Skeletal muscle cell (primary cell): ENCODE measurements at places on chromosomes 6 and 20.

- DNase-seq, result no peak
Measured at GRCh38 chr6:90274451-90275030, 22.1 kb downstream of the BACH2 start.

DNA sequence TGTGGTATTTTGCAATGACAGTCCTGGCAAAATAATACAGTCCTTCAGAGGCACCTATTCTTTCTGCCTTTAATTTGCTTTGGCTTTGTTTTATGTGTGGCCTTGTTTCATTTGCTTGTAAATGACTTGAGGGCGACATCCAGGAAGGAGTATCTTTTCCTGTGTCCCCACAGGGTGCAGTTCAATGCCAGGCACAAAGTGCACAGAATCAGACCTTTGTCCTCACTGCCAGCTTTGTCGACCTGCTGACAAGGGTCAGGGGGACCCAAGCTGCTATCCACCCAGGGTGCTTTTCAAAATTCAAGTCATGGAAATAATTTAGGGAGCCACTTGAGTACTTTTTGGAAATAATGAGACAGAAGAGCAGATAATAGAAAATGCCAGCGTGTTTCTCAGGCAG, 37.0 kb upstream of the CDKN1A start:
- DNase-seq, result no peak

- DNase-seq, result no peak
Measured at GRCh38 chr6:121450242-121450641, 14.8 kb downstream of the GJA1 start.

DNA sequence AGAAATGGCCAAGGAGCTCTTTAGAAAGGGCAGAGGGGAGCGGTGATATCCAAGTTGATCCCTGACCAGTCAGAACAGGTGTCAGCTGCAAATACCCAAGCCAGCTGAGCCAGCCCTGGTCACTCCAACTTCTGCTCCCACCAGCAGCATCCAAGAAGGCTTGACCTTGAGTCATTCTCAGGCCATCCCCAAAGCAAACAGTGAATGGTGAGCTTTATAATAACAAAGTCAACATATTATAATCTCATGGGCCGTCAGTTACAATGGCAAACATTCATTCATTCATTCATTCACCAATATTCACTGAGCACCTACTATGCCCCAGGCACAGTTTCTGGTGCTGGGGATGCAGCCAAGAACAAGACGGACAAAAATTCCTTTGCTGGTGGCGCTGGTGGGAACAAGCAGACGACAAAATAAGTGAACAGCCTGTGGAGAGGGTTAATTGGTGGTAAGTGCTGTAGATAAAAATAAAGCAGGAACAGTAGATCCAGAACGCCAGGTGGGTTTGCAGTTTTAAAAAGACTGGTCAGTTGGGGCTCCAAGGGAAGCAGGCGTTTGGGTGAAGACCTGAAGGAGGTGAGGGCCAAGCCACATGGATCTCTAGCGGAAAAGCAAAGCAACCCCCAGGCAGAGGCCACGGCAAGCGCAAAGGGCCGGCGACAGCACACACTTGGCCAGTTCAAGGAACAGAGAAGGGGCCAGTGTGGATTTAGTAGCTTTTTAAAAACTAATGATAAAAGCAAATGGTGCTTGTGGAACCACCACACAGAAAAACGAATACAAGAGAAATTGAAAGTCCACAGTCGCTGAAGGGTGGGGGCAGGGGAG, 131.8 kb upstream of the PTPN1 start:
- no peak for DNase-seq

DNA sequence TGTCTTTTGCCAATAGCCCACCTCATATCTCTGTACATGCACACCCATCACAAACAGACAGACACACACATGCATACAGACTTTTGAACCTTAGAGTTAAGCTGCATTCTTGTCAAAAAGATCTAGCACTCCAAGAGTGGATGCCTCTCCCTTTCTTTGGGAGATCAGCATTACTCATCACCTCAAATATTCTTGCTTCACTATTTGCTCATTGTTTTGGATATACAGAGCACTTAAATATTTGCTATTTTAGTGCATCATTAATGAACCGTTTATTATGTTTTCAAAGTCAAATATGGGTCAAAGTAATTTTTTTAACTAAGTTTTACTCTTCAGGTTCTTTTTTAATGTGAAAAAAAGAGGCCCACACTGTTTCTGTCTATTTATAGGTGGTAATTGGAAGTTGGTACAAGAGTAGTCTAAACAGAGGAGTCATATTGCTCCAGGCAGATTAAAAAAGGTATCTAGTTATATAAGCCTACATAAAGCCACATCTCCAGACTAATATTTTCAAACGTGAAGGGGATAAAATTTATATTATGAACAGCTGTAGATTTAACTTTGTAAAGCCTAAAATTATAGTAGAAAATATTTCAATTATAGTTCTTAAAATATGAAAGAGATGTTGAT, 102.6 kb downstream of the FLRT3 start:
- DNase-seq, result peak; percentile 26

DNA sequence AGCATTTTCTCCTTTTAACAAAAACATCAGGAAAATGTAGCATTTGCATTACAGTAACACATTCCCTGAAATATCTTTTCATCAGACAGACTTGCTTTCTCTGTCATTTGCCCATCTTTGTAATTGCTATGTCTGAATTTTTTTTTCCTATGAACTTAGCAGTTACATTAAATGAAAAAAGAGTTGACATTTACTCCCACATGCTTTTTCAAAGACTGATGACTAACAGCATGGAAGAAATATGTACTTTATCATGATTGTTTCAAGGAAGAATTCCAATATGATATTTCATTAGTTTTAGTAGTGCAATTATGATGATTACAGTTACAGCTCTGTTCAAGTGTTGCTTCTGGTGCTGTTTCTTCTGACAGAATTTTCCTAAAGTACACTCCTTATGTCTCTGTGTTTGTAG, 864.5 kb upstream of the MAN1A1 start:
- no peak for DNase-seq

DNA sequence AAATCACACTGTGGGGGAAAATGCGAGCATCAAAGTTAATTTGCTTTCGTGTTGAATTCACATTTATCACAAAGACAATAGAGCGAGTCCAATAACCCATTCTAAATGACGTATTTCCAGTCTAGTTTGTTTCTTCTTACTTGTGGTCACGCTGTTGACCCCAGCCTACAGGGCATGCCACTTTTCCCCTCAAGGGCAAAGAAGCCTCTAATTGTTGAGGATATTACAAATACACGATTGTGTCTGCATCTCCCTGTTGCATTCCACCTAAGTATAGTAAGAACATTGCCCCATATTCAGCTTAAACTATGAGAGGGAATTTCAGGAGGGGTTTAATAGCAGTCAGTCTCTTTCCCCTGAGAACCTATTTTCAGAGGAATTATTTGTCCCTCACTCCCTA, 37.4 kb upstream of the DSP start:
- DNase-seq, result no peak

DNA sequence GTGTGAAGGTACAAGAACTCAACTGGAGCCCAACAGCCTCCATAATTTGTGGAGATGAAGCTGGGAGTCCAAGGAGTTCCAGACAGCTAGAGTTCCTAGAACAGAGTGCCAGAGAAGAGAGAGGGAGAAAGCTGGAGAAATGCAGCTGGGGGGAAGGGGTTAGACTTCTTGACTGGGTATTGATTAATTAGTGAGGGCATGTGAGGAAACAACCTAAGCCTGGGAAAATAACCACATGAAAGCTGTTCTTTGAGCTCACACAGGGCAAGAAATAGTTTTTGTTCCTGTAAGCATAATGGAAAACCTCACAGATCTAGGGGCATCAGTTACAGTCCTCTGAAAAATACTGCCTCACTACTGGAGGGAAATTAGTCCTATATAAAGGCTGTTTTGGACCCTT, 230.5 kb upstream of the FKBP1C start:
- DNase-seq, result no peak

GRCh38 chr20:664151-664550, 11.2 kb upstream of the SRXN1 start:
- DNase-seq, result no peak

- no peak for DNase-seq
Measured at GRCh38 chr6:156250593-156250992, 526.6 kb upstream of the ARID1B start.

DNA sequence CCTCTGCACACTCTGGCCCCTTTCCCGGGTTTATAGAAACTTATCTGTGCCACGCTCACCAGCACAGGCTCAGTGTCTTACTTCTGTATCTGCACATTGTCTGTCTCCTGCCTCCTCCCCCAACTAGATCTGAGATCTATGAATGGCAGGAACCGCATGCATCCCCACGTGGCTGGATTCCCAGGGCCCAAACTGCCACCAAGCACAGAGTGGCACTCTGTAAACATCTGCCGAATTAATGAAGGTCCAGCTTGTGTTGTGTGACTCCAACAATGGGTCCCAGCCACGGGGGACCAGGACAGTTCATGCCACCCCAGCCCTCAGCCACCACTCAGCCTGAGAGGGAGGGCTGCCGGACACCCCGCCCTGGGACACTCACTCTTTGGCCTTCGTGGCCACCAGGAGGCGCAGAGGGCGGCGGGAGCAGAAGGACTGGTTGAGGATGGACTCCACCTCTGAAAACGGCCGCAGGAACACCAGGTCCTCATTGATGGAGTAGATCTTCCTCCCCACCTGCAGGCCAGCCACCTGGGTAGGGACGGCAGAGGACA, 171.1 kb downstream of the PREX1 start:
- DNase-seq, result no peak

GRCh38 chr6:132202574-132202973, 198.7 kb downstream of the MOXD1 start:
- DNase-seq, result peak; percentile 94

GRCh38 chr6:1643830-1644445, 34.2 kb downstream of the FOXC1 start:
- DNase-seq, result no peak

DNA sequence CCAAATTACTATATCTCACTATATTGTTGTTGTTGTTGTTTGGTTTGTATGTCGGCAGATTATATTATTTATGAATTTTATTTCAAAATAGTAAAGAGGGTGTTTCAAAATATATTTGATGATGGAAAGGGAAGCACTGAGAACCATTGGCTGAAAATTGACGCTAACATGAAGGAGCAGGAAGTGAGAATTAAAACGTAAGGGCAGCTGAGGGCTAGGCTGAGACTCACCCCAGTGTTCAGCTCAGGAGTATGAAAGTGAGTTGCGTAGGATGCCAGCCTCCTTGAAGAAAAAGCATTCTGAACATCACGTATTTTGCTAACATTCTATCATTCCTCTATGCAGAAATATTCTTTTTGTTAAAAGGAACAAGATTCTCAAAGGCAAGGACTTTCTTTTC, 10.7 kb upstream of the IPCEF1 start:
- DNase-seq, result no peak

DNA sequence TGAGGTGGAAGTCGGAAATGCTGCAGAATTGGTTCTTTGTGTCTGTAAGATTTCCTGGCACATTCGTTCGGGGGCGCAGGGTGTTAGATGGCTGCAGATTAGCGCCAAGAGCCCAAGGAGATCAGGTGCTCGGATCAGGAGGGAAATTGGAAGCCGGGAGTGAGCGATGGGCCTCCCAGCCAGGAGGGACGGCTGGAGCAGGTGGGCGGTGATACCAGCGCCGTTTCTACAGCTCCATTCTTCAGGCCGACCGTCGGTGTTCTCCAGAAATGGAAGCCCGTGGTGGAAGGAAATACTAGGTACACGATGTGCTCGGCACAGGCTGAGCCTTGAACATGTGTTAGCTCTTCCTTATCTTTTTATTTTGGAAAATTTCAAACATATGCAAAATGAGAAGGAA, 6.5 kb downstream of the SIRPA start:
- no peak for DNase-seq

- no peak for DNase-seq
Measured at GRCh38 chr6:150251566-150252186, 108.8 kb downstream of the PPP1R14C start.

DNA sequence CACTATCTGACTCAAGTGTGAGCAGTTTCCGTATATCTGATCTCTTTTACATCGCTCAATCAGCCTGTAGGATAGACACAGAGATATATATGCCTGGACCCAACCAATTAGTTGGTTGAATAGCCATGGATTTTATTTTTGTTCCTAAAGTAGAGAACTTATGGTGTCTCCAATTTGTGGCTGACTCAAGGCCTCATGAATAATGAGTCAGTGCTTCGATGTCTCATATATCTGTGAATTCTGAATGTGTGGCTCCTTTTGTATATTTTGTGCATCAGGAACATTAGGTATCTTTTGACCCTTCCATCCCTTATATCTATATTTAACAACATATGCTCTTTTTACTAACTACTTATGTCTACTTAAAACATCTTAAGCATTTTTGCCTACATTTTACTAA, 64.5 kb downstream of the OR2B2 start:
- no peak for DNase-seq

DNA sequence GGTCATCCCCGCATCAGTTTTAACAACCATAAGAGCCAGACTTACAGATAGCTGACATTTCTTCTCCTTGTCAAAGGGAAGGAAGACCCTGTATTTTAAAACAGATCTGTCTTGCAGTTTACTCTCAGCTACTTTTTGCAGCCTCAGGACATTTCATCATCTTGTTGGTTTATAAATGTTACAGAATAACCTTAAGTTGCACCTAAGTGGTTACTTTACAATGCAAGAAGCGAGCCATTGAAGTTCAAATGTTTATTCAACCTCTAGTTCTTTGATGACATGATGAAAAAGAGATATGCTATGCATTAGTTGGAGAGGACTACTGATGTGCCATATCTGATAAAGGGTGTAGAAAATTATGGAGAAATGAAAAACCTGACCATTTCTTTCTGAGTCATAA, 187.9 kb upstream of the COL21A1 start:
- DNase-seq, result no peak

- no peak for DNase-seq
Measured at GRCh38 chr20:44188752-44189151, 1.8 kb upstream of the JPH2 start.

GRCh38 chr6:112144145-112144926, 56.9 kb downstream of the FAM229B start:
- DNase-seq, result no peak

- DNase-seq, result no peak
Measured at GRCh38 chr6:157213907-157214565, 109.3 kb downstream of the TMEM242 start.

DNA sequence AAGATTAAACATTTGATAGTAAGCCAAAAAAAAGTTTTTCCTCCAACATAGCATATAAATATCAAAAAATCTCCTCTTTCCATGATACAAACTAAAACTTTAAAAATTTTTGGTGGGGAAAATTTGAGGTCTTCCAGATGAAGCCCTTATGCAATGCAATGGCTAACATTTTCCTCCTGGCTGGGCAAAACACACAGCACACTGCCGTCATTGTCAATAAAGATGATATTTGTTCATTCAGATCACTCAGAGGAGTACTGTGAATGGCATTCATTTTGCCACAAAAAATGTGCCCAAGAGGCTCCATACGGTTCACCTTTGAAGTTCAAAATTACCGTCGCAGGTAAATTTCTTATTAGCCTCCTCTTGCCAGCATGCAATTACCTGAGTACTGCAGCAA, 33.9 kb upstream of the FBXO9 start:
- DNase-seq, result no peak

- DNase-seq, result no peak
Measured at GRCh38 chr6:7201732-7202541, 94.2 kb downstream of the RREB1 start.
